ENCODE measurements at places on chromosomes 5 and 9.

GRCh38 chr9:106964329-106964728, 101.4 kb downstream of the ZNF462 start:
- DNase-seq = no peak

- DNase-seq = no peak
These were observed 114.4 kb downstream of the DROSHA start for GRCh38 chr5:31417512-31417911.

GRCh38 chr5:138610415-138610917, 35.3 kb upstream of the HSPA9 start:
- no peak for DNase-seq

- no peak for DNase-seq
These were observed 484.7 kb upstream of the ARRDC3 start for GRCh38 chr5:91867799-91868198.

DNA sequence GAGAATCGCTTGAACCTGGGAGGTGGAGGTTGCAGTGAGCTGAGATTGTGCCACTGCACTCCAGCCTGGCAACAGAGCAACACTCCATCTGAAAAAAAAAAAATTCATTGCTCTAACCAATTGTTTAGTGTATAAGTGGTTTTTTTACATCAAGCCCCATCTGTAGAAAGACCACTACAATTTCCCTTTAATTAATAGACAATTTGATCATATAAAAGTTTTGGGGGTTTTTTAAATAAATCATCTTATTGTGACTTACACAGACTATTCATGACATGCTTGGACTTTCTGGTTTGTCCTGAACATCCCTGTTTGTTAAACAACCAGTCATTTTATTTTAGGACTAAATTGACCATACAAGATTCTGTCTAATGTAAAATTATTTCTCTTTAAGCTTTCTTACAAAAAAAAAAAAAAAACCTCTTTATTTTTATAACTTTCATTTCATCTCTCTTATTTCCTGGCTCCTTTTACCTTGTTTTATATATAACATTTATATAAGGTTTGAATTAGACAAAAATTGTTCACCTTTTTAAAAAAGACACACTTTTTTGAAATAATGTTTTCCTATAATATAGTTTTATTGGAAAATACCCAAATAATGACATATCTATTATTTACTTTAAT, 9.8 kb upstream of the FANCC start:
- DNase-seq = no peak

- DNase-seq = no peak
These were observed 2.7 kb downstream of the UBAC1 start for GRCh38 chr9:135958485-135958884.

- no peak for DNase-seq
These were observed 22.2 kb upstream of the MYOT start for GRCh38 chr5:137845472-137845871.

DNA sequence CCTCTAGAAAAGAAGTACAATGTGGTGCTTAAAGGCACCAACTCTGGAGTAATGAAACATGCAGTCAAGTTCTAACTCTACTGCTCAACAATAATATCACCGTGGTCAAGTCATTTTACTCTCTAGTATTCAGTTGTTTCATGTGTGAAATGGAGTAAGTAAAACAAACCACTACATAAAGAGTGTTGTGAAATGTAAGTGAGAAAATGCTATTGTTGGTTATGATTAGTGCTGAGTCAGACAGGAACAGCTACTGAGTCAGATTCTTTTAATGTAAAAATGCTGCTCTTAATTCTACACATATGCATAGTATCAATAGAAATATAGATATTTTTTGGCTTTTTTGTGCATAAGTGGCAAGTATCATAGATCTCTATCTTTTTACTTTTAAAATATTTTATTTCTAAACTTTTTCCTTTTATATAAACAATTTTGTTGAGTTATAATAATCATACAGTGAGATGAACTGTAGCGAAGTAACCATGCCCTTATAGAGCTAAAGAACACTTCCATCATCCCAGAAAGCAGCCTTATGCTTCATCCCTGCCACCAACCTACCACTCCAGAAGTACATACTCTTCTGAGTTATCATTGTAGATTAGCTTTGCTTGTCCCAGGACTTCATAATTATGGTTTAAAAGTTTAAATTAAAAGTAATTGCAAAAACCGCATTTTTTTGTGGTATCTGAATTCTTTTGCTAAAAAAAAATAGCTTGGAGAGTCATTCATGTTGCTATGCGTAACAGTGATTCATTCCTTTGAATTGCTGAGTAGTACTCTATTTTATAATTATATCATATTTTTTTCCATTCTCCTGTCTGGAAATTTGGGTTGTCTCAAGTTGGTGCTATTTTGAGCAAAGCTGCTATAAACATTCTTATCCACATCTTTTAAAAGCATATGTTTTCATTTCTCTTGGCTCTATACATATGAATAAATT, 548.2 kb upstream of the CLINT1 start:
- no peak for DNase-seq

DNA sequence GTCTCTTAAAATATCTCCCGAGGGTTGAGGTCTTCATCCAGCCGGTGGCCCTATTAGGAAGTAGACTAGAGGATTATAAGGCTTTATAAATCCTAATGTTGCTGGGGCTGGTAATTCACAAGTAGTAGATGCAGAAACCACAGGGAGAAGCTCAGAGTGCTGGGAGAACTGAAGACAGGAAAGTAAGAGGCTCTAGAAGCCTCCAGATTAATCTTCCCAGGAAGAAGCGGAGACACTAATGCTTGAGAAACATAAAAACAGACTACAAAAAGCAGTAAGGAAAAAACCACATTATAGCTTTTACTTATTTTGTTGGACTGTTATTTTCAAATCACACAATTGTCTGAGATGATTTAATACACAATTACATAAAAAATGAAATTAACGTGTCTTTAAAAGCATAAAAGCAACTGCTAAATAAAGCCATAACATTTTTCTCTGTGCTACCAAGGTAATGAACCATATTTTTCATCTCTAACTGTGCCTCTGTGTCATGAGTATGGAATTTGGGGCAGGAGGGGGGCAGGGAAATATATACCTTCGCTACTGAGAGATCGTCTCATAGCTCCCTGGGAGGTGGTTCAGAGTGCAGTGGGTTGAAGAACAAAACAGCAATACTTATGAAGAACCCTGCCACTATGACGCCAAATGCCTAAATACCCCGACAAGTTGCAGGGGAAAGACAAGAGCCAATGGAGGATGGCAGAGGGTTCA, 806.2 kb upstream of the WWC1 start:
- no peak for DNase-seq

DNA sequence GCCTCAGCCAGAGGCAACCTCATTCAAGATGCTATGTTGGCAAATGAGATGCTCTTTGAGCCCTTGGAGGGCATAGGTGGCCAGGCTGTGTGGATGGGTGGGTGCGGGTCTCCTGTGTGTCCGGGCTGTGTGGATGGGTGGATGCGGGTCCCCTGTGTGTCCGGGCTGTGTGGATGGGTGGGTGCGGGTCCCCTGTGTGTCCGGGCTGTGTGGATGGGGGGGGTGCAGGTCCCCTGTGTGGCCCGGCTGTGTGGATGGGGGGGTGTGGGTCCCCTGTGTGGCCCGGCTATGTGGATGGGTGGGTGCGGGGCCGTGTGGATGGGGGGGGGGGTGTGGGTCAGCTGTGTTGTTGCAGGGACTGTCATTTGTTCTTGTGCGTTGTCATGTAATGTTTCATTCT, 136.6 kb upstream of the COL5A1 start:
- DNase-seq = no peak

GRCh38 chr9:130793589-130793988, 41.5 kb upstream of the ABL1 start:
- no peak for DNase-seq

GRCh38 chr9:88060746-88061145, 77.5 kb downstream of the SPATA31C2 start:
- no peak for DNase-seq

GRCh38 chr5:102843997-102844396, 88.9 kb downstream of the PAM start:
- DNase-seq = no peak

DNA sequence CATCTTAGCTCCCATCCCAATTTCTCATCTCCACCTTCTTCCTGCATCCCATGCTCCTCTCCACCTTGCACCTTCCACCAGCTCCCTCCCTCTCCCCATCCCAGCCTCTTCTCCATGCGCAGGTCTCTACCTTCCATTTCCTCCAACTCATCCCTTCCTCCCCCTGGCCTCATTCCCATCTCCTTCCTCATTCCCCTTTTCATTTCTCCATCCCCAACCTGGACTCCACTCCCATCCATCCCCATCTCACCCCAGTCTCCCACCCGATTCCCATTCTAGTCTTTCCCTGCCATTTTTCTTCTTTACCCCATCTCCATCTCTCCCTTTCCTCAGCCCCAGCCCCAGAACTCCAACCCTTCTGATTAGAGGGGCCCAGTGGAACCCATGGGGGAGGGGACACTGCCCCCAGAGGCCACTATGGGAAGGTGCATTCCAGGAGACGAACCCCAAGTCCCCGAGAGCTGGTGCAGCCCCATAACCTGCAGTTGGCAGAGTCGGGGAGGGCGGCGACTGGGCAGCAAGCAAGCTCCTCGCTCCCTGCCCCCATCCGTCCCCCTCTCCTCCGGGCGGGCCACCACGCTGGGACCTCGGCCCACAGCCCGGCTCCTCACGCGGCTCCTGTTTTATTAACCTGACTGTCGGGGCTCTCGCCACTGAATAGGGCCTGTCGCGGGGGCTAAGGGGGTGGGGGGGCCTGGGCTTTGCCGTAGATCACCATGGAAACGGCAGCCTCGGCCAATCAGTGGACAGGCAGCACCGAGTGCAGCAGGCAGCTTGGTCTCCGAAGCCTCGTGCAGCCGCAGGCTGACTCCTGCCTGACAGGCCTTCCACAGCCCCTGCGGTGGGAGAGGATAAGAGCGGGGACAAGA, 66.7 kb downstream of the PCDH1 start:
- DNase-seq = no peak

DNA sequence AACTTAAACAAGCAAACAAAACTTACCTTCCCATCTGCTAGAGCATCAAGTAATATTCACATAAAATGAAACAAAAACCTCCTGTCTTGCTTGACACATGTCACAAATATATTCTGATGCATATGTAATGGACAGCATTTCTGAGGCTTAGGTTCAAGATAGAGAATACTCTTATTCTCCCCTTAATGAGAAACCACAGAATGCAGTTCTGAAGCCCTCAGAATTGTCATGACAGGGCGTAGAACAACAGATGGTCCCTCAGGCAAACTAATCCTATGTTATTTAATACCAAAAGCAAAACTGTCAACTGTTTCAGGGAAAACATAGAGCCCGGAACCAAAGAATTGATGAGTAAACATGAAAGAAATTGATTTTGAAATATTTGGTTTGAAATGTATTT, 229.9 kb upstream of the RIOK2 start:
- DNase-seq = no peak

- no peak for DNase-seq
These were observed 137.1 kb upstream of the ZNF366 start for GRCh38 chr5:72644296-72644695.

GRCh38 chr9:20988061-20988460, 43.4 kb downstream of the HACD4 start:
- no peak for DNase-seq

DNA sequence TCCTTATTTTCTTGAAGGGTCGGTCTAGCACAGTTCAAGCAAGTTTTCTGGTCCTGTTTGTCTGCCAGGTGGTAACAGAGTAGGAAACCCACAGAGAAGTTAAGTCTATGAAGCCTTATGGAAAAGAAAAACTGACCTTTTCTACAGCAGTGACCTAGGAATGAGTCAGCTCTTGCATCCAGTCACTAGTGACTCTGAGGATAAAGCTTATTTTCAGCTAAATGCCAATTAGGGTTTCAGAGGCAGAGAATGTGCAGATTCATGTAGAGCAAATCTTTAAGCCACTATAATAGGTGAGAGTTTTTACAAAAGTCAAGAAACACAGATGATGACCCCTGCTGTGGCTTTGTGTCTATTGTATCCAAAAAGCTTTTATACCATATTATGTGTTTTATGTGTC, 100.7 kb downstream of the CWC27 start:
- no peak for DNase-seq

- DNase-seq = no peak
These were observed 270.2 kb upstream of the RASA1 start for GRCh38 chr5:86997516-86997915.

Data from activated naive CD4-positive, alpha-beta T cell treated with anti-CD3 and anti-CD28 coated beads, Interleukin-2, amount 50 U/mL, for 72 hours (primary cell).